ENCODE measurements at places on chromosomes 3 and 15. TPM values are rescaled to one million over a fixed set of nuclear protein-coding genes. Genes with fewer than 3 reads are reported as not detected.

DNA sequence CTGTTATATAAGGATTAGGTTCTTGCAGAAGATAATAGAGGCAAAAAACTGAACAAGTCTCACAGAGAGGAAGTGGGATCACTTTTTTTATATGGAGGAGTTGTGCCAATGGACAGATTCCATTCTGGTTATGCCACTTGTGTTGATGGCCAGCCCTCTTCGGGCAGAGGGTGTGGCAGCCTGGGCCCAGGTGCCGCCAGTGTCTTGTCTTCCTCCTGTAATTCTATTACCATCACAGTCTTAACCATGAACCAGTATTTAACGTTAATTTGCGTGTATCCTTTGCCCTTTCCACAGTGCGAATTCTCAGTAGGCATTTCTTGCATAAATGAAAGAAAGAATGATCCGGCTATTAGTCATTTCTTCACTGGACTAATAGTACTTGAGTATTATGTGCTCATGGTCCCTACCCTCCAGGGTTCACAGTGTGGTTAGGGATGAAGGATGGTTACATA is 7.0 kb upstream of the USP4 start:
- DNase-seq = no peak

GRCh38 chr15:51060030-51060673 is 34.6 kb downstream of the TNFAIP8L3 start:
- no peak for DNase-seq

- no peak for DNase-seq
These were observed 223.0 kb downstream of the EPHA6 start for GRCh38 chr3:97037294-97037943.

The PRSS50 gene
- total RNA-seq = 5.2 TPM

- peak; percentile 72 for DNase-seq
These were observed 181.7 kb upstream of the SYNPR start for GRCh38 chr3:63096248-63097058.

The FBN1 gene
- total RNA-seq = 5.4 TPM

DNA sequence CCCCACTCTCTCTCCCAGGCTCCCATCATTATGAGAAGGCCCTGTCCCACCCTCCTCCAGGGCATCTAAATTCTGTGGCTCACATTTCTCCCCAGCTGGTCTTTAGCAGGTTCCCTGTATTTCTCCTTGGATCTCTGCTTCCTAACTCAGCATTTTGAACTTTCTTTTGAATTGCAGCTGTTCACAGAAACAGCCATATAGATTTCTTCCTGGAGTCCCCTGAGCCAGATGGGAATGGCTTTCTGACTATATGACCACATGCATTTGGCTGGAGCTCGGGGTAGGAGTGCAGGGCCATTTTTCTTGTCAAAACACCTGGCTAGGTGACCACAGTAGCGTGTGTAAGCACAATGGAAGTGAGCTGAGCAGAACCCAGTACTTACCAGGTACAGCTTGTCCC is 22.0 kb downstream of the RBP2 start:
- DNase-seq = no peak

GRCh38 chr3:75129101-75129500 is 514.6 kb upstream of the CNTN3 start:
- DNase-seq = no peak

- peak; percentile 32 for DNase-seq
These were observed 11.4 kb downstream of the KLF15 start for GRCh38 chr3:126345641-126346460.

The GNB4 gene
- total RNA-seq = 13.8 TPM

GRCh38 chr3:71831599-71831998 is 46.7 kb upstream of the PROK2 start:
- DNase-seq = no peak

- no peak for DNase-seq
These were observed 736.0 kb upstream of the NR2F2 start for GRCh38 chr15:95594496-95594895.

- no peak for DNase-seq
These were observed 123.5 kb downstream of the TMEM108 start for GRCh38 chr3:133161656-133162055.

DNA sequence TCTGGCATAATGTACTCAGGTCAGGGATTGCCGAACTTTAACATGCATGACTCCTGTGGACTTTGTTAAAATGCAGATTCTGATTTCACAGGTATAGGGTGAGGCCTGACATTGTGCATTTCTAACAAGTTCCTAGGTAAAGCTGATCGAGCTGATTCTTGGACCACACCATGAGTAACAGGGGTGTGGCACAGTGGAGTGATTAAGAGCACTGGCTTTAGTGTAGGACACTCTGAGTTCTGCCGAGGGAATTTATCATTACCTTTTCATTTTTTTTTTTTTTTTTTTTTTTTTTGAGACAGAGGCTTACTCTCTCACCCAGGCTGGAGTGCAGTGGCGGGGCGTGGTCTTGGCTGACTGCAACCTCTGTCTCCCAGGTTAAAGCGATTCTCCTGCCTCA is 169.3 kb downstream of the ADAMTS9 start:
- no peak for DNase-seq

The PTH1R gene
- 3.7 TPM for total RNA-seq

- no peak for DNase-seq
These were observed 54.2 kb upstream of the AMOTL2 start for GRCh38 chr3:134428401-134428800.

- no peak for DNase-seq
These were observed 636.2 kb downstream of the NAALADL2 start for GRCh38 chr3:175495331-175495730.

- no peak for DNase-seq
These were observed 64.3 kb downstream of the NCEH1 start for GRCh38 chr3:172646439-172647015.

GRCh38 chr15:65196637-65197336 is 11.6 kb upstream of the CLPX start:
- DNase-seq = peak; percentile 63

- DNase-seq = no peak
These were observed 54.7 kb downstream of the CORO2B start for GRCh38 chr15:68633231-68634121.

GRCh38 chr3:81789691-81790090 is 28.2 kb upstream of the GBE1 start:
- DNase-seq = no peak

The B3GNT5 gene
- total RNA-seq = 10.5 TPM

- DNase-seq = no peak
These were observed 204.7 kb upstream of the CTNNB1 start for GRCh38 chr3:40994611-40995010.

The SEMA3B gene
- total RNA-seq = 10.3 TPM

DNA sequence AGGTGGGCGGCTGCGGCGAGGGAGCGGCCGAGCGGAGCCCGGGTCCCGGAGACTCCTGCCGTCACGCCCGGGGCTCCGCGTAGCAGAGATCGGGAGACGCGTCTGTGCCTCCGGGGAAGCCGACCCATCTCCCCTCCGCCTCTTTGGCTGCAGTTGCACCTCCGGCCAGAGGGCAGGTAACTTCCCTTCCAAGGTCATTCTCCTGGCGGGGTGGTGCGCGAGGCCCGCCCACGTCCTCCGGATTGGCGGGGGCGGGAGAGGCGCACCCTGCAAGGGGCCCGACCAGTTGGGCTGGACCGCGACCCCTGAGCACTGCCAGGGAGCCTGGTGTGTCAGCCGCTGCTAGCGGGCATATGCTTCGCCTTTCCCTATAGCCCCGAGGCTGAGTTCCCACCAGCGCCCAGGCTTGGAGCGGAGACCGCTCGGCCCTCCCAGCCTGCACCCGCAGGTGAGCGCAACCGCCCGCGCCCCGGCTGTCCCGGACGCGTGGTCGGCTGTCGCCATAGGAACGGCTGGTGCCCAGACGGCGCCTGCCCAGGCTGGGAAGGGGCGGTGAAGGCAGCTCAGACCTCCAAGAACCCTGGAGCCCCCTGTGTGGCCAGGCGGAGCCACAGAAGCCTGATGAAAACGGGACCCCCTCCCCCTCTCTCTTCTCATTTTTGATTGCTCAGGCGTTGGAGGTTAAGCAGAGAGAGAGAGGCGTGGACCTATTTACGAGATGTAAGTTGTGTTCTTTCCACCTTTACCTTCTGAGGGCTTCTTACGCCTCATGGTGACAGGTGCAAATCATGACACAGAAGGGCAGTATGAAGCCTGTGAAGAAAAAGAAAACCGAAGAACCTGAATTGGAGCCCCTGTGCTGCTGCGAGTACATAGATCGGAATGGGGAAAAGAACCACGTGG is 453 bp downstream of the ZDHHC23 start:
- DNase-seq = peak; percentile 89

The NR1D2 gene
- 34.3 TPM for total RNA-seq

DNA sequence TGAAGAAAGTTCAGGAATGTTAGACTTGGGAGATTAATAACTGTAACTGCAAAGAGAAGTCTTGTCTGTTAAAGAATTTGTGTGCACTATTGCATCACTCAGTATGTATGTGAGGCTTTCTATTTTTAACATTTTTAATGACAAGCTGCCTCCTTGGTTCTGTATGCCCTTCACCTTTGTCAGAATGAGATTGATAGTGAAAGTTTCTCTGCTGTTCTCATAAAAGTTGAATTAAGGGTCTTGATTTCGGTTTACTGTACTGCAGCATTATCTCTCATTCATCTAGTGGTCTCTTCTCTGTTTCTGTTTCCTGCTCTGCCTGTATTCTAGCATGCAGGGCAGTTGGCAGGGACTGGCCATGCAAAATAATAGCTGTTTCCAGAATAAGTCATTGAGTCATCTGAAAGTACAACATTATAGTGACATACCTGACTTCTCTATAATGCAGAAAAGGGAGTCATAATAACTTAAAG is 454.9 kb downstream of the IL5RA start:
- no peak for DNase-seq

The ERC2 gene
- total RNA-seq = 16.1 TPM

- DNase-seq = no peak
These were observed 67.1 kb downstream of the ABHD5 start for GRCh38 chr3:43757666-43758321.

The C2CD4A gene
- total RNA-seq = not detected

DNA sequence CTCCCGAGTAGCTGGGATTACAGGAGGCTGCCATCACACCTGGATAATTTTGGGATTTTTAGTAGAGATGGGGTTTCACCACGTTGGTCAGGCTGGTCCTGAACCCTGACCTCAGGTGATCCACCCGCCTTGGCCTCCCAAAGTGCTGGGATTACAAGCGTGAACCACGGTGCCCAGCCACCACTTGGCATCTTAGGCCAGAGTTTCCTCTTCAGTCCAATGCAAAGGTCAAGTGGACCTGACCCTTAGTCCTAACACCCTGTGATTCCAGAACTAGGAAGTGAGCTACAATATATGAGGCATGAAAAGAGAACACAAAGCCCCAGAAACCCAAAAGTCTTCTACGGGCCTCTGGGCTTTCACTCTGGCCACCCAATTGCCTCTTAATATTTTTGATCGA is 5.3 kb downstream of the MYLK start:
- no peak for DNase-seq

DNA sequence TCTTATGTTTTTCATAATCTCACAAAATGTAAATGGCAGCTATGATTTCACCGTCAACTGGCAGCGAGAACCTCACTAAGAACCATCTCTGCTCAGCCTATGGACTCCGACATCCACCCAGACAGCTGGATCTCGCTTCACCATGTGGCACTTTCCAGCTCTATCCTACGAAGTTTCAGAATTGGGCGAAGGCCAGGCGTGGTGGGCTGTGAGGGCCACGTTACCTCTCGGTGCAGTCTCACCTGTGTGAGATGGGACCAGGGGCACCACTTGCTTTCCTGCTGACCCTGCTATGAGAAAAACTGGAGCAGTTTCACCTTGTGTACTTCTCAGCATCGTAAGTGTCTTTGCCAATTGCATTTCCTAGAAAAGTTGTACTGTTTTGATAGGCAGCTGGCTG is 32.3 kb downstream of the CHDH start:
- no peak for DNase-seq

DNA sequence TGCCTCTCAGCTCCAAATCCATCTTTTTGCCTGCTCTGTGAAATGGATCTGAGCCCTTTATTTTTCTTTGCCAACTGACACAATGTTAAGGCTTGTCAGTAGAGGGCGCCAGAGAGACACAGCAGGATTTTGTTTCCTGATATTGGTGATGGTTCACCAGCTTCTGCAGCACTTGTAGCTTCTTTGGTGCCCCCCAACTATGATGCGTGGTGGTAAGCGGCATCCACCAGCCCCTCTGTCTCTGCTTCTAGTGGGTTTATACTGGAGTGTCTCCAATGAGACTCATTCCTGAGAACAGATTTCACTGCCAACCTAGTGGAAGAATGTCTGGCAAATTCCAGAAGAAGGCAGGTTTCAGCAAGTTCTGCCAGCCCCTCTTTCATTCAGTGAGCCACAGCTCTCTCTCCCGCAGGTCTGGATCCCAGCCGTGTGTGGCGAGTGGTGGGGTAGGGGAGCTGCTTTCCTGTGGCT is 471.9 kb upstream of the FRG2C start:
- peak; percentile 90 for DNase-seq

GRCh38 chr3:28081533-28081947 is 159.9 kb upstream of the CMC1 start:
- DNase-seq = peak; percentile 48

- peak; percentile 76 for DNase-seq
These were observed 22.3 kb upstream of the SMCO1 start for GRCh38 chr3:196537319-196537984.

DNA sequence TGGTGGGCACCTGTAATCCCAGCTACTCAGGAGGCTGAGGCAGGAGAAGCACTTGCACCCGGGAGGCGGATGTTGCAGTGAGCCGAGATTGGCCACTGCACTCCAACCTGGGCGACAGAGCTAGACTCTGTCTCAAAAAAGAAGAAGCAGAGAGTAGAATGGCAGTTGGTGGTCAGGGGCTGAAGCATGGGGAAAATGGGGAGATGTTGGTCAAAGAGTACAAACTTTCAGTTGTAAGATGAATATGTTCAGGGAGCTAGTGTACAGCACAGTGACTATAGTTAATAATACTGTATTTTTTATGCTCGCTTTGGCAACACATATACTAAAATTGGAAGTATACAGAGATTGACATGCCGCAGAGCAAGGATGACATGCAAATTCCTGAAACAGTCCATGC is 41.5 kb downstream of the PCNP start:
- no peak for DNase-seq
